PC-9 (cell line): ENCODE measurements at places on chromosomes 7 and 10. TPM values are rescaled to one million over a fixed set of nuclear protein-coding genes. Genes with fewer than 3 reads are reported as not detected.

HSPA12A gene
- 11.3 and 12.1 TPM in 2 replicates for total RNA-seq

TDRD1 gene
- total RNA-seq, result not detected in 2 replicates

NANOS1 gene
- total RNA-seq, result 5.2 and 7.2 TPM in 2 replicates

CAV1 gene
- total RNA-seq, result 850 and 1,077 TPM in 2 replicates

WBP1L gene
- 16.2 and 19.7 TPM in 2 replicates for total RNA-seq
